ENCODE measurements at places on chromosomes 7 and 10.

- no peak for DNase-seq
Observed at GRCh38 chr7:89943525-89944050, 210.7 kb upstream of the STEAP1 start.

DNA sequence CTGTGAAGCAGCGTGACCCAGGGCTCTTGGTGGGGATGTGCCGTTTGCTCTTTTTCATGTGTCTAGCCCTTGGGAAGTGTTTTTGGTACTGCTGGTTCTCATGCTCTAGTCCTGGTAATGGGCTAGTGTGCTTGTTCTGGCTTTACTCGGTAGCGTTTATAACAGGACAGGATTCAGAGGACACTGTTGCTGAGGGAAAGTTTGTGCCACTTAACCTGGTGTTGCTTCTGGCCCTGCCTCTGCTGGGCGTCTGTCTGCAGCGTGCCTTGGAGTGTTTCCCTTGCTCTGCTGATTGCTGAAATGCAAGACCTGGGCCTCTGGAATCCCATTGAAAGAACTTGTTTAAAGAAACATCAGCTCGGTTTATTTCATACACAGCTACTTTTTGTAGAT, 35.0 kb downstream of the INPP5A start:
- no peak for DNase-seq

GRCh38 chr10:4354382-4354812, 471.6 kb upstream of the AKR1E2 start:
- no peak for DNase-seq

DNA sequence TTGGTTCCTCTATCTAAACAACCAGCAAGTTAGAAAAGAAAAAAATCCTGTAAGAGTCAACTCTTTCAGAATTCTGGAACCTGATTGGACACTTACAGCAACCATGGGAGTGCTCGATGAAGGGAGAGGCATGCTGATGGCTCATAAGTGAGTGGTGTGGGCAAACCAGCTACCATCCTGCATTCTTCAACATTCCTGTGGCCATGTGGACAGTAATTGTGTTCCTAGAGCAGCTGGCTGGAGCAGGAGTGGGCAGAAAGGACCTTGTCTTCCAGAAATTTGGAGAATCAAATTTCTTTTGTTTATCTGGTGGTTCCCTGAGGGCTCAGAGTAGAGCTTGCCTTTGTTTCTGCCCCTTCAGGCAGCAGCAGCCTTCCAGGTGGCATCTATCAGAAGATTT, 22.5 kb upstream of the MYL7 start:
- peak; percentile 62 for DNase-seq

DNA sequence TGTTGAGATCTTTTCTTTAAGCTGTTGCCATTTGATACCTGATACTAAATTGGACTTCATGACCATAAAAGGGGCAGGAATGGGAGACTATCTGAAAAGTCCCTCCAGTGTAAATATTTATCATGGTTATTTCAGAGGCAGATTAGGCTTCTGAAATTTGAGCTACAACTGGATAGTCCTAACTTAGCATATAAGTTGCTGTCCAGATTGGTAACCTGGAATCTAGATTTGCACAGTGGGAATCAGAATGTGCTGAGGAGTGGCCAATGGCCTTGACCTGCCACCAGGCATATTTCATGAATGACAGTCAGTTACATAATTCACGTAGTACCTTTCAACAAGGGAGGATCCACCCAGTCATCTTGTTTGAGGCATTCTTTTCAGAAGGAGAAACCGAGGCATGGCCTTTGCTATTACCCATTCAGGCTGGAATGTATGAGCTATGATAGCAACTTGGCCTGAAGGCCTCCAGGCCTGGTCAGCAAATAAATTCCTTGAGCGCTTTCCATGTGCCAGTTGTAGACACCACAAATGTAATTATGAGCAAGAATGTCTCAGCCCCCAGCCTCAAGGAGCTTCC, 80.0 kb downstream of the EEPD1 start:
- DNase-seq, result no peak

- DNase-seq, result no peak
Observed at GRCh38 chr7:133452577-133452976, 199.7 kb downstream of the EXOC4 start.

- DNase-seq, result peak; percentile 39
Observed at GRCh38 chr7:30800785-30801252, 29.6 kb downstream of the MINDY4 start.

GRCh38 chr10:114685456-114685855, 27.4 kb upstream of the ABLIM1 start:
- no peak for DNase-seq

DNA sequence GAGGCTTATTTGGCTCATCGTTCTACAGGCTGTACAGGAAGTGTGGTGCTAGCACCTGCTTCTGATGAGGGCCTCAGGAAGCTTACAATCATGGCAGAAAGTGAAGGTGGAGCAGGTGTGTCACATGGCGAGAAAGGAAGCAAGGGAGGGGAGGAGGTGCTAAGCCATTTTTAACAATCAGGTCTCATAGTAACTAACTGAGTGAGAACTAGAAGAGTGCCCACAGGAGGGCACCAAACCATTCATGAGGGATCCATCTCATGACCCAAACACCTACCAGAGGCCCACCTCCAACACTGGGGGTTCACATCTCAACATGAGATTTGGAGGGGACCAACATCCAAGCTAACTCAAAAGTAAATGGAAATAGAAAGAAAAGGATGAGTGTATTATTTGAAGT, 78.1 kb downstream of the CXCL12 start:
- DNase-seq, result no peak

- DNase-seq, result no peak
Observed at GRCh38 chr10:74373059-74373458, 222.0 kb downstream of the ADK start.

GRCh38 chr10:63713191-63714144, 192.3 kb downstream of the REEP3 start:
- peak; percentile 91 for DNase-seq

- no peak for DNase-seq
Observed at GRCh38 chr7:29163854-29164253, 17.5 kb upstream of the CPVL start.

- DNase-seq, result no peak
Observed at GRCh38 chr10:67782530-67782929, 55.5 kb downstream of the DNAJC12 start.

DNA sequence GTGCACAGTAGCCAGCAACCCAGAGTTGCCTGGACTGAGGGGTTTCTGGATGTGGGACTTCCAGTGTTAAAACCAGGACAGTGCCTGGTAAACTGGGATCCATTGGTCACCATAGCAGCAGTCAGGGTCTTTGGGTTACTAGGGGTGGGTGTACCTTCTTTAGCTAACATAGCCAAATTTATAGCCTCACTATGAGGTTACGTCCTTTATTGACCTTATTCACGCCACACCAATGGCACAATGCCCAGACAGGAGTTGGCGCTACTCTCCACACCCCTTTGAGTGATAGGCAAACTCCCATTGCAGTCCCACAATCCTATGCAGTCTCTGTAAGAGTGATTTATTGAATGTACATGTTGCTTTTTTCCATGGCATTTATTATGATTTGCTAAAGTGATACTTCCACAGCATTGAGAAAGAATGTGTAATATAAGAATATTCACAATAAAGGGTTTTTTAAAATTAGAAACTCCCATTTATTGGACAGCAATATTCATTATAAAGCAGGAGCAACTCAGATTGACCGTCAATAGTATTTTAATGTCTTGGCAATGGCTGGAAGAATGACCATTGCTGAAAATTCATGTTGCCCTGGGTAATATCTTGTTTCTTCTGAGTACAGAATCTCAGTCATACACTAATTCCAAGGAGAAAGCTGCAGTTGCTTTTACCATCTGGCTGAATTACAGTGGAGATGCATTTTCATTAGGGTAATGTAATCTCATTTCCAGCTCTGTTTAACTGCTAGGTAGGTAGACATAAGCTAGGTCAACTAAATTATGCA, 26.1 kb downstream of the IFIT5 start:
- DNase-seq, result no peak

All from DMS79 (cell line).